Fibroblast of skin of right quadriceps (primary cell): ENCODE measurements at places on chromosomes 12 and 14.

DNA sequence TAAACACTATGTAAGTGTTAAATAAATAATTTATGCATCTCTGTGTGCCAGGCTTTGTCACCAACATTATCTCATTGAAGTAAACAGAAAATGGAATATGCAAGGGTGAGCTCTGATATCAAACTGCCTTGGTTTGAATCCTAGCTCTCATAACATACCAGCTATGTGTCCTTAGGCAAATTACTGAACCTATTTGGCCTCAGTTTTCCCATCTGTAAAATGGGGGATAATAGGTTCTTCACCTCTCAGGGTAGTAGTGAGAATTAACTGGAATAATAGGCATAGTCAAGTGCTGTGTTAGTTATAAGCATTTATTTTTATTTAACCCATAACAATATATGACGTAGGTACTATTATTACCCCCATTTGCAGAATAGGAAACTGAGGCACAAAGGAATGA lies 190.8 kb upstream of the SRRM4 start:
- DNase-seq: no peak

GRCh38 chr12:103807561-103808238 lies 33.3 kb downstream of the NT5DC3 start:
- DNase-seq: no peak

DNA sequence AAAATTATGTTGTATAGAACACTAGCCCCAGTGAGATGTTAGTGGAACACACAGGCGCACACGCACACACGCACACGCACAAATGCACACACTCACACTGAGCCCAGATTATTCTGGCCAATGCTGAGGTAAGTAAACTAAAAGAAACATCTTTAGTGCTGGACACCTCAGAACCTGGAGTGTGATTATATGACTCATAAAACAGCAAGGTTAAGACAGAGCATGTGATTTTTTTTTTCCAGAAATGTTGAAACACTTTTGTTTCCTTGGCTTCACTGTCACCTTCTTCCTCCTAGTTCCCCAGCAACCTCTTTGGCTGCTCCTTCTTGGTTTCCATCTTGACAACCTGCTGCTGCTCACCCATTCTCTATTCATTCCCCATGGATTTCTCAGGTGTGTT lies 141.0 kb upstream of the ALG10B start:
- no peak for DNase-seq

DNA sequence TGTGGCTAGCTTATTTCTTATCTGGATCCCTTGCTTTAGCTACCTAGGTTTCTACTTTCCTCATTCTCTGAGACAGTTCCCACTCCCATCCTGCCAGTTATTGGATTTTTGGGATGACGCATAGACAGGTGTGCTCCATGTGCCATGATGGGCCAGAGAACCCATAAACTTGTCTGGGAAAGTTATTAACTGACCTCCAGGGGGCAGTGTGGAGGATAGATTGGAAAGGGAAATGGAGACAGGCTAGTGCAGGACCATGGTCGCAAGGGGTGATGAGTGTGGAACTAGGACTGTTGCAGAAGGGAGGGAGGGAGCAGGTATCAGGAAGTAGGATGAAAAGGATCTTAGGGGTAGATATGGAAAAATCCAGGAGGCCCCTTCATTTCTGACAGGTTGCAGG lies 80.3 kb downstream of the ESRRB start:
- peak; percentile 23 for DNase-seq

DNA sequence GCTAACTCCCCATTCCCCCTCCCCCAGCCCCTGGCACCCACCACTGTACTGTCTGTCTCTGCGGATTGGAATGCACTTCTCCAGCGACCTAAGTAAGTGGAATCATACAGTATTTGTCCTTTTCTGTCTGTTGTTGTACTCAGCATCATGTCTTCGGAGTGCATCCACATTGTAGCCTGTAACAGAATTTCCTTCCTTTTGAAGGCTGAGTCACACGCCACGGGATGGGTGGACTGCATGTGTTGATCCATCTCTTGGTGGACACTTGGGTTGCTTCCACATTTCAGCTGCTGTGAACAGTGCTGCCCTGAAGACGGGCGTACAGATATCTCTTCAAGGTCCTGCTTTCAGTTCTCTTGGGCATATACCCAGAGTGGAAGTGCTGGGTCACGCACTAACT lies 34.4 kb downstream of the DDX51 start:
- DNase-seq: no peak

DNA sequence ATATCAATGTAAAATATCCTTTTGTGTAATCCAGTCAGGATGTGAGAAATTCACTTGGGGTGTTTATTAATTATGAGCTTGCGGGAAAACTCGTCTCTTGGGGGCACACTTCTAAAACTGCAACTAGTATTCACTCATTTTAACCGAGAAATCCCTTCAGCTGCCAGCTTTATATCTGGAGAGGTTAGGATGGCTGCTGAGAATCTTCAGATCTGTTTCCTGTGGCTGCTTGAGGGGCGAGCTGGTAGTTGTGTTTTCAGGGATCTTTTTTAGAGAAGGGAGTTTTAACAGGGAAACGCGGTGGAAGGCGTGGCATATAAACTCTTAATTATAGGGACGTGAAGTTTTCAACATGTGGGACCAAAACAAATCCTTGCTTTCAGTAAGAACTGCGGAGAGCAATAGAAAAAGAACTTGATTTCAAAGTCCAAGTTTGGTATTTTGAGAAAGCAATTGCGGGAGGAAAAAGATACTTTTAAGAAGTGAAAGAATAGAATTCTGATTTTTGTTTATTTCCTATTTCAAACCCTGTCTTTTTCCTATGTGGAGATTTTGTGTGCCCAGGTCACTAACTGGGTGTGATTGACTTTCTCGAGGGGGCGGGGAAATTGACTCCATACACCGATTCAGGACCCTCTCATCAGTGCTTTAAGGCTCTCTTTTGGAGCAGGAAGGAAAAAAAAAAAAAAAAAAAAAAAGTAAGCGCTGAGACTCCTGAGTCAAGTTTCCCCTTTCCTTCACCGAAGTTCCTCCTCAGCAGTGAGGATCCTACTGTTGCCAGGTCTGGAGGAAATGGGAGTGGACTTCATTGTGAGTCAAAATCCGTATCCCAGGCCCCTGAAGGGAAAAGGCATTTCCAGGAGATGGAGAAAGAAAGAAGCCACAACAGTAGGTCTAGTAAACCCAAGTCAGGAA lies 1.1 kb downstream of the PPFIBP1 start:
- DNase-seq: peak; percentile 82

- no peak for DNase-seq
These were observed 21.1 kb downstream of the FUT8 start for GRCh38 chr14:65433646-65434045.

DNA sequence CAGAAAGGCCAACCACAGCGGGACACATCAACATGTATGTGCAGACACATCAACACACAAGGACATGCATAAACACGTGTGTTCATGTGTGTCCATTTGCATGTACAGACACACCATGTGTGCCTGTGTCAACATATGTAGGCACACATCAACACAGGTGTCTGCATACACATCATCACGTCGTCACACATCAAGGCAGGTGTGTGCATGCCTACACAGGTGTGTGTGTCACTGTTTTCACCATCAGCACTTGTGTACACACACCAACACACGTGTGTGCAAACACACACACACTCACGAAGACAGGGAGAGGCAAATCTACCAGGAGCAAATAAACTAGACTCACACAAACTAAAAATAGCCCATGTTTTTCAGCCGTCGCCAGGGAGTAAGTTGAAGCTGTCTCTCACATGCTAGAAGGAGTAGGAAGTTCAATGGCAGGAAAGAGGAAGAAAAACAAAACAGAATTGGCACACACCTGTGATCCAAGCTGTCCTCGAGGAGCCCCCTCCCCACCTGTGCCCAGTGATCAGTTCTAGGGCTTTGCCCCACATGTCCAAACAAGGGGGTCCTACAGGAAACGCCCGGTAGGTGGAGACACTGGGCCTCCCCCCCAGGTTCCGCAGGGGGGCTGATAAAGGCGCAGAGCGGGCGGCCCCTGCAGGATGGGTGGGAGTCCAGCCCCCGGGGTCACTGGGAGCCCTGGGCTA lies 7.4 kb downstream of the SCARB1 start:
- no peak for DNase-seq

DNA sequence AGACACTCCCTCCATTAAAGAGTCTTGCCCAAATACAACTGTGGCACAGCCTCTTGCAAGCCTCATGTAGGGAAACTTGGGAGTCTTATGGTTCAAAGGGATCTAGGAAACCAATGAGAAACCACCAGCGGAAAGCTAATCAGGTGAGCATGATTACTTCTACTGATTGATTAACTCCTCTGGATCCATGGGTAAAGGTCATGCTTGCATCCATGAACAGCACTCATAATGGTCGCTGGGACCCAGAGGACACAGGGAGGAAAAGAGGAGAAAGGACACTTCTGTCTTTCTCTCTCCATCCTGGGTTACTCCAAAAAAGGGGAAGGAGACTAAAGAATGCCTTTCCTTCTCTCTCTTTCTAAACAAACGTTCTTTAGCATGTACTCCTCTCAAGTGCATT lies 1397.2 kb downstream of the LRFN5 start:
- DNase-seq: no peak

GRCh38 chr12:92732716-92733115 lies 29.9 kb downstream of the PLEKHG7 start:
- no peak for DNase-seq

DNA sequence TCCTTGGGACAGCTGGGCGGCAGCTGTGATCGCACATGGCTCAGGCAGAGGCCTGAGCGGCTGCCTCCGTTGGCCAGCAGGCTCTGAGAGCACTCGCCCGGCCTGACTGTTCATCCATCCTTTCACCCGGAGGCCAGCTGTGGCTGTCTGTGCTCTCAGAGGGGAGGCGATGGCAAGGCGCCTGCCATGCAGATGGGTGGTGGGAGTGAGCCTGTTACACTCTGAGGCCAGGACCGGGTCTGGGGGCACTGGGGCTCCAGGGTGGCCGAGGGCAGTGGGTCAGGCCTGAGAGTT lies 292.3 kb downstream of the TMEM121 start:
- DNase-seq: no peak

DNA sequence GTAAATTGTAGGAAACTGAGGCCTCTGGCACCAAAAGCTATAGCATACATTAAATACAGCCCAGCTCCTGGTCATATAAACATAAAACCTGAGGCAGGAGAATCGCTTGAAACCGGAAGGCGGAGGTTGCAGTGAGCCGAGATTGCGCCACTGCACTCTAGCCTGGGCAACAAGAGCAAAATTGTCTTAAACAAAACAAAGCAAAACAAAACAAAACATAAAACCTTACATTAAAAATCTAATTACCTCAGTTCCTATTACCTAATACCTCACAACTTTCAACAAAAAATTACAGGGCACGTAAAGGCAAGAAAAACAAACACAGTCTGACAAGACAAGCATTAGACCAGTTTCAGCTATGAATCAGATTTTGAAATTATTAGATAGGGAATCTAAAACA lies 36.7 kb downstream of the TMEM116 start:
- no peak for DNase-seq

GRCh38 chr12:84508851-84509260 lies 403.7 kb downstream of the SLC6A15 start:
- no peak for DNase-seq

- DNase-seq: no peak
These were observed 148.9 kb downstream of the SYT10 start for GRCh38 chr12:33290703-33291102.

DNA sequence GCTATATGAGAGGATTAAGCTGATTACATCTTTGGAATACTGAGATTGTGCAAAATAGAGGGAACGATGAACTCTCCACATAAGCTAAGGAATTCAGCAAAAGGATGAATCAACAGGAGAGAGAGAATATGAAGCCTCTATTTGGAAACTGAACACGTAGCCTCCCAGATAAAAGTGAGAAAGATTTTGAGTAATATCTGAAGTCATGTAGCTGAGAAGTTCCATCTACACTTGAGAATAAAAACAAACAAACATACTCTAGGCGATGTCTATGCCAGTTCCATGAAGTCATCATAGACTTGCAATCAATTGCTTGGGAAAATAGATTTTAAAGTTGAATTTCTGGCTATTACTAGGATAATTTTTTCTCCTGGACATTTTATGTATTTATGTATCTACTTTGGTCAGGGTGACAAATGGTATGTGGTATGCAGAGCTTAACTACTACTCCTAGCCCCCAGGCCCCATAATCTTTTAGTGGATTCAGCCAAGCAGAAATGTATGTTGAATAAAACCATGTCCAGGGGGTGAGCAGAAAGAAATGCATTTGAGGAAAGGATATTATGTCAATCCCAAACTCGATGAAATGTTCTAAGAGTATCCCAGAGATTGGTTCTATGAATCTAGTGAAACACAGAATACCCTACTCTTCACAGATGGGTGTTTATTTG lies 627.4 kb downstream of the DIO2 start:
- peak; percentile 64 for DNase-seq

DNA sequence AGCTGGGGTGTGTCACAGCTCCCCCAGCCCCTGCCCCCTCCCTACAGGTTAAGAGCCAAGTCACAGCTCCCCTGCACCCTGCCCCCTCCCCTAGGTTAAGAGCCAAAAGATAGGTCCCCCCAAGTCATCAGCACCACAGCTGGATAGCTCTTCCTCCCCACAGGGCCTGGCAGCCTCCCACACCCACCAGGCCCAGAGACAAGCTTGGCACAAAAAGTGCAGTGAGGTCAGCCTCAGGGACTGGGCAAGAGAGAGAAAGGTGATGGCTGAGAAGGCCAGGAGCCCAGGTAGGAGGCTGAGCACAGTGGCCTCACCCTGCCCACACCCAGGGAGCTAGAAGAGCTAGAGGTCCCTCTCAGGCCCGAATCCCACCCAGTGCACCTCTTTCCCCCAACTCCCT lies 8.7 kb downstream of the ITGA7 start:
- no peak for DNase-seq

DNA sequence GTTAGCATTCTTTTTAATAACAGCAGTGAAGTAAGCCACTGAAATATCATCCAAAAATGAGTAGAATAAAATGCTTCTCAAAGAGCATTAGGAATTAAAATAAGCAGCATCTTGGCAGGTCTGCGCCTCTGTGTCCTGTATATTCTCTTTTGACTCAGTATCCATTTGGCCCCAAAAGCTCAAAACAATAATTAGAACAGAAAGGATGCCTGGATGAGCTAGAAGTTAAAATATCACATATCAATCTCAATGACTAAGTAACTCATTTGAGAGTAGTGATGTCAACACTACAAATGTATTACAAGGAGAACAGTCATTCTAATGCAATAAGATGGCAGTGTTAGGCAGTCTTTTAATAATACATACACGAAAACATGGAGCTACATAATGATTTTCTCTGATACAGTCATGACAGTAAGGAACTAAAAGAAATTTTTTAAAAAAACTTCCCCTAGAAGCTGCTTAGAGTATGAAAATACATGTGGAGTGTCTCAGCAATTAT lies 160.9 kb upstream of the ABCD2 start:
- DNase-seq: no peak
